ENCODE measurements at places on chromosomes 6 and 20. TPM values are rescaled to one million over a fixed set of nuclear protein-coding genes. Genes with fewer than 3 reads are reported as not detected.

PET117 gene
- 12.0 TPM for total RNA-seq

DNA sequence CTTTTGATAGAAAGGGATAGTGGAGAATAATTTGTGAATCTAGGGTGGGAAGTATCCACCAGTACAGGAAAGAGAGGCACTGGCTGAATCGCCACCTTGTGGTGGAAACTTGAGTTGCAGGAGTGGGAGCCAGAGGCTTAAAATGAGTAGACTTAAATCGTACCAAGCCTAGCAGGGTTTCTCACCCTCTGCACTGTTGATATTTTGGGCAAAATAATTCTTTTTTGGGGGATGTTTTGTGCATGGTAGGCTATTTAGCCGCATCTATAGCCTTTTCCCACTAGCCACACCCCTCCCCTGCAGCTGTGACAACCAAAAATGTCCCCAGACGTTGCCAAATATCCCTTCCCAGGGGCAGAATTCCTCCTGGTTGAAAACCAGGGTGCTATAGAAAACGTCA is 119.1 kb downstream of the DHX35 start:
- H3K4me3 ChIP-seq: no peak overlapping the region
- peaks cover 11% of the 10 kb centered on the region for H3K27me3 ChIP-seq
- peak; percentile 90 for DNase-seq
- no peaks in the 10 kb centered on the region for H3K4me1 ChIP-seq
- no peaks in the 10 kb centered on the region for H3K36me3 ChIP-seq
- no peak overlapping the region for H3K27ac ChIP-seq

DNA sequence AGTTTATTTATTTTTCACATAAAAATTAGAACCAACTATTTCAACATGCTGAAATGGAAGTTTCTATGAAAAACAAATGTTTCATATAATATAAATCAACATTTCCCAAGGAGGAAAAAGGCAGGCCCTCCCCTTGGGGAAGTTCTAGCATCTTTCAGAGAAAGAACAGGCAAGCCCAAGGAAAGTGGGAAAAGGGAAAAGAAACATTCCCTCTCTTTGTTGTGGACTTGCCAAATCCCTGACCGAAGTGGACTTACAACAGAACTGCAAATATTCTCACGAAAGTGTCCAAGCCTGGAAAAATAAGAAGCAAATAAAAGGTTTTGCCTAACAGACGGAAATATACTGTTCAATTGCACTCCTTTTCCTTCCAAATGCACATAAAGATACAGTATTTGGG is 214.4 kb downstream of the ATXN1 start:
- no peak for DNase-seq
- peaks cover 5% of the 10 kb centered on the region for H3K36me3 ChIP-seq
- no peak overlapping the region for H3K4me3 ChIP-seq
- H3K27ac ChIP-seq: no peak overlapping the region
- H3K4me1 ChIP-seq: peaks cover 8% of the 10 kb centered on the region

CCR6 gene
- 4.0 TPM for total RNA-seq

DNA sequence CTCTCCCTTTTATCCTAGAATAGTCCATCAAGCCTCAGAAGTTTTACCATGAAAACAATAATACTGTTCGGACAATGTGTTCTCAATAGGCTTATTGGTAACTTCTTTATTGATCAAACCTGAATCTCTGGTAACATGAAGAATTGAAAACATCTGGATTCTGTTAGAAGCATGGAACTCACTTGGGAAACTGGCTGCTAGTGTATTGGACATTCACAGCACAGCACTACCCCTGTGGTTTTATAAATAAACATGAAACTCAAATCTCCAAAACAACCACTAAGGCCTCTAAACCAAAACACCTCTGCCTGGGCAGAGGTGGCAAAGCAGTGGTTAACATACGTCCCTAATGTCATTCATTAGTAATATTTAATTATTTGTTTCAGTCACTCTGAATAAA is 157.6 kb upstream of the KCNQ5 start:
- peaks cover 13% of the 10 kb centered on the region for H3K27me3 ChIP-seq
- no peaks in the 10 kb centered on the region for H3K4me1 ChIP-seq
- H3K4me3 ChIP-seq: no peak overlapping the region
- H3K27ac ChIP-seq: no peak overlapping the region
- no peak for DNase-seq
- no peaks in the 10 kb centered on the region for H3K36me3 ChIP-seq

DNA sequence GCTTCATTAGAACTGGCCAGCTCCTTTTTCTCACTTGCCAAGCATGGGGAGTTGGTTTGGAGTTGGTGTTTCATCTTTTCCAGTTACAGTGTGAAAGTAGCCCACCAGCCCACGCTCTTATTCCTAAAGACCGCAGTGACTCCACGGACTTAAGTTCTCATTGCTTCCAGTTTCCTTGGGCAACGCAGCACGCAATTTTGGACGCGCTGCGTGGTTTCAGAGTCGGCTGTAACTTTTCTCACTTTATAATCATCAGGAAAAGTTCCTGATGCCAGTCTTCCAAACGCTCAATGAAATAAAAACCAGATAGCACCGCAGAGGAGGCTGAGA is 381 bp upstream of the PEX7 start:
- H3K27ac ChIP-seq: peak overlapping the region; percentile 91
- H3K4me1 ChIP-seq: peaks cover 24% of the 10 kb centered on the region
- H3K36me3 ChIP-seq: peaks cover 23% of the 10 kb centered on the region
- DNase-seq: peak; percentile 52
- H3K4me3 ChIP-seq: peak overlapping the region; percentile 82

TREML1 gene
- not detected for total RNA-seq

- H3K27me3 ChIP-seq: peaks cover 12% of the 10 kb centered on the region
- H3K27ac ChIP-seq: no peak overlapping the region
- no peaks in the 10 kb centered on the region for H3K36me3 ChIP-seq
- DNase-seq: no peak
- H3K4me3 ChIP-seq: no peak overlapping the region
These were observed 6.1 kb upstream of the GJA10 start for GRCh38 chr6:89888138-89888514.

CRIP3 gene
- 1.8 TPM for total RNA-seq

SLC12A5 gene
- total RNA-seq: 0.49 TPM

DNA sequence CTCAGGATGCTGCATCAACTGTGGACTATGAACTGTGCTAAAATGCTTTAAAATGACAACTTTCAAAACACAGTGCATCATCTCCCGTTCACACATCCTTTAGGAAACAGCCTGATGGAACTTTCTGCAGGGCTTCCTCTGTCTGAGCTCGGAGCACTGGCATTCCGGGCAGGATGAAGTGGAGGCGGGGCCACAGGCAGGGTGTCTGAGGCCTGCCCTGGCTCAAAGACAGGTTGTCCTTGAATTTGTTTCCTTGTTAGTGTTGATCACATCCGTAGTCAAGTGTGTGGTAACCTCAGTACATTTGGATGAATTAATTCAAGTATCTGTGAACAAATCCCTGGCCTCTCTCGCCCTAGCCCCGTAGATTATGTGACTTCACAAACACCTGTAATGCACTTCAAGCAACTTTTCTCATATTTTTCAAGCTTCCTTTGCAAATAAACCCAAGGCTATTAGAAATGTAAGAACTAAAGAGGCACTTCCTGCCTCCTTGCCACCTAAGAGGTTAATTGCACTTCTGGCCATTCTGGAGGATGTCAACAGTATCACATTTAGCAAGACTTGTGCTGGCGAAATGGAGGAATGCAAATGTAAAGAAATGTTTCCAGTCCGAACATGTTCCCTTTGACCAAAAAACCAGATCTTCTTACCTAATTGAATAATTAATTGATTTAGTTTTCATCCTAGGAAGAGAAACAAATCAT is 3.1 kb downstream of the CD93 start:
- no peaks in the 10 kb centered on the region for H3K36me3 ChIP-seq
- no peak for DNase-seq
- H3K4me1 ChIP-seq: peaks cover 13% of the 10 kb centered on the region

DNA sequence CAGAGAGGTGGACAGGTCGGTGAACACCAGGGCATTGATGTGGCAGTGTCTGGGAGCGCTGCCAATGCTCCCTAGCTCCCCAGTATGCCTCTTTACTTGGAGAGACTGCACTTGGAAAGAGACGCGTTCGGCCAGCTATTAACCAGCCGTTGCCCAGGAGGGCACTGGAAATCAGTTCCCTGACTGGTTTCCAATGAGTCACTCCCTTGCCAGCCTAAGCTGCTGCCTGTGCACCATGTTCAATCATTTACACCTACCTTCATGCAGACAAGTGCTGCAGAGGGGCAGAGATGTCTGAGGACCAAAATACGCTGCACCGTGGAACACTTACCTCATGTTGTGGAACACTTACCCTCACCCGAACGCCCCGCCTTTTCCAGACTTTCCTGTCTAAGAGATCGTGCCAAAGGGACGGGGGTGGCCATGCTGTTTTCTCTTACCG is 151.6 kb downstream of the SOBP start:
- no peak overlapping the region for H3K27ac ChIP-seq
- no peaks in the 10 kb centered on the region for H3K36me3 ChIP-seq
- peaks cover 20% of the 10 kb centered on the region for H3K27me3 ChIP-seq
- no peaks in the 10 kb centered on the region for H3K4me1 ChIP-seq
- no peak for DNase-seq
- no peak overlapping the region for H3K4me3 ChIP-seq

GRCh38 chr20:12086359-12086758 is 168.7 kb downstream of the BTBD3 start:
- H3K4me1 ChIP-seq: no peaks in the 10 kb centered on the region
- no peaks in the 10 kb centered on the region for H3K36me3 ChIP-seq
- no peak overlapping the region for H3K4me3 ChIP-seq
- H3K27ac ChIP-seq: no peak overlapping the region
- H3K27me3 ChIP-seq: no peaks in the 10 kb centered on the region

MCM9 gene
- total RNA-seq: 17.2 TPM

SERPINB6 gene
- 36.2 TPM for total RNA-seq

- peaks cover 44% of the 10 kb centered on the region for H3K4me1 ChIP-seq
- peaks cover 28% of the 10 kb centered on the region for H3K36me3 ChIP-seq
- peak overlapping the region; percentile 85 for H3K27ac ChIP-seq
- H3K27me3 ChIP-seq: no peaks in the 10 kb centered on the region
These were observed 28.6 kb downstream of the C6orf89 start for GRCh38 chr6:36914227-36914794.

GRCh38 chr6:99110029-99110428 is 162.3 kb upstream of the FBXL4 start:
- peaks cover 1% of the 10 kb centered on the region for H3K4me1 ChIP-seq
- no peak overlapping the region for H3K27ac ChIP-seq
- no peak for DNase-seq

CLDN20 gene
- not detected for total RNA-seq

GRCh38 chr6:142500250-142500786 is 198.5 kb downstream of the ADGRG6 start:
- H3K27ac ChIP-seq: no peak overlapping the region
- no peak for DNase-seq
- H3K36me3 ChIP-seq: no peaks in the 10 kb centered on the region
- H3K4me1 ChIP-seq: no peaks in the 10 kb centered on the region
- H3K4me3 ChIP-seq: no peak overlapping the region
- no peaks in the 10 kb centered on the region for H3K27me3 ChIP-seq

- H3K36me3 ChIP-seq: no peaks in the 10 kb centered on the region
- H3K27ac ChIP-seq: no peak overlapping the region
- no peak overlapping the region for H3K4me3 ChIP-seq
- no peak for DNase-seq
These were observed 112.0 kb upstream of the CDYL start for GRCh38 chr6:4664117-4664626.

PBOV1 gene
- not detected for total RNA-seq

NFATC2 gene
- 49.8 TPM for total RNA-seq

GRCh38 chr6:52087498-52087999 is at the start of gene PKHD1:
PKHD1 (minus strand) TSS chr6:52087613; CDS start chr6:52084933, 2,680 bp downstream.
- no peaks in the 10 kb centered on the region for H3K4me1 ChIP-seq
- H3K27me3 ChIP-seq: peaks cover 5% of the 10 kb centered on the region
- no peak for DNase-seq
- H3K27ac ChIP-seq: no peak within 1 kb of the TSS
- no peaks in the 10 kb centered on the region for H3K36me3 ChIP-seq

CAP2 gene
- total RNA-seq: not detected

- no peak for DNase-seq
- no peaks in the 10 kb centered on the region for H3K36me3 ChIP-seq
- no peaks in the 10 kb centered on the region for H3K4me1 ChIP-seq
- H3K27ac ChIP-seq: no peak overlapping the region
These were observed 189.5 kb downstream of the IBTK start for GRCh38 chr6:82057846-82058554.

DNA sequence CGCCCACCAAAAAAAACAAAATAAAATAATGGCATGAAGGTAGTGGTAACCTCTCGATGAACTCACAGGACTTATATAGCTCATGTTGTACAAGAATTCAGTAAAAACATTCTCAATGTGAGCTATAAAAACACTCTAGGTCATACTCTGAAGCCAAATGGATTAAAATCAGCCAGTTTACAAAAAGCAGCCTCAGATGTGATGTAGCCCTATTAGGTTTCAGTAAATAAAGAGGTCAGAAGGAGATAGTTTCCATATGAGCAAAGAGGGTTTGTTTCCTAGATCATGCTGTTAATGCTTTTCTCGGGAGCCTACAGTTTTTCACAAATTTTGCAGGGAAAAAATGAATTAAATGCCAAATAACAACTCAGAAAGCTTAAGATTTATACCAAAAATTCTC is 319.5 kb upstream of the HSF2 start:
- no peak for DNase-seq
- H3K36me3 ChIP-seq: no peaks in the 10 kb centered on the region
- no peak overlapping the region for H3K27ac ChIP-seq
- H3K27me3 ChIP-seq: no peaks in the 10 kb centered on the region
- no peak overlapping the region for H3K4me3 ChIP-seq

DNA sequence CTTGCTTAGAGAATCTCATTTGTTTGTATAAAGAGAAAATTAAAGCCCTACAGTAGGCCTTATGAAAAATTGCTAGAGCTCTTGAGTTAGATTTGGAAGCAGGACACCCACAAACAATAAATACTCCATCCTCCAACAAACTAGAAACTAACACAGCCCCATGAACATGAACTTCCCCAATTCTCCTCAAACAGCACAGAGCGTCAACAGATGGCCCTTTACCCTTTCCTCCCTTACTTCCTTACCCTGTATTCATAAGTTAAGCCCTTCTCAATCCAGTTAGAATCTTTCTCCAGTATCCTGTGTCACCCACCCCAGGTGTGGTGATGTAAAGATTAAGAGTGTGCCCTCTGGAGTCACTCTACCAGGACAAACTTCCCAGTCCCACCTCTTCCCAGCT is 113.7 kb downstream of the UNC5CL start:
- no peak overlapping the region for H3K4me3 ChIP-seq
- DNase-seq: no peak
- H3K27me3 ChIP-seq: peaks cover 6% of the 10 kb centered on the region
- no peaks in the 10 kb centered on the region for H3K36me3 ChIP-seq
- H3K4me1 ChIP-seq: no peaks in the 10 kb centered on the region
